ENCODE measurements at places on chromosomes 5 and 9.
A peak's percentile ranks its signal among the peaks of the same experiment; 100 is the strongest.

DNA sequence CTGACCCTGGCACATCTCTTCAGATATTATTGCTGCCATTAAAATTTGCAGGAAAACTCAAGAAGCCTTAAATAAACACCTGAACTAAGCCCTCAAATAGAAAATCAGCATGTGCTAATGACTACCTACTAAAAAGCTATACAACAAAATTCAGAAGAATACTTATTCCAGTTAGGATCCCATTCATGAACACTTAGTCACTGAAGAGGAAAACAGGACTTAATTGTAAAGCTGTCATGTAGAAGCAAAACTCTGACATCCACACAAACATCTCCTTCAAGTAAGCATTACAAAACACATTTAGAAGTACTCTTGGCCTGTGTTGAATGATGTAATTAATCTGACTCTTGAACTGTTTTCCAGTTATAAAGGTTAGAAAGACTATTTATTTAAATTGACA is 19.9 kb downstream of the ELL2 start:
- no peaks in the 10 kb centered on the region for H3K27me3 ChIP-seq
- no peak for DNase-seq
- H3K27ac ChIP-seq, result peak overlapping the region; percentile 80
- H3K36me3 ChIP-seq, result no peaks in the 10 kb centered on the region
- H3K4me1 ChIP-seq, result peaks cover 43% of the 10 kb centered on the region
- H3K4me3 ChIP-seq, result no peak overlapping the region

DNA sequence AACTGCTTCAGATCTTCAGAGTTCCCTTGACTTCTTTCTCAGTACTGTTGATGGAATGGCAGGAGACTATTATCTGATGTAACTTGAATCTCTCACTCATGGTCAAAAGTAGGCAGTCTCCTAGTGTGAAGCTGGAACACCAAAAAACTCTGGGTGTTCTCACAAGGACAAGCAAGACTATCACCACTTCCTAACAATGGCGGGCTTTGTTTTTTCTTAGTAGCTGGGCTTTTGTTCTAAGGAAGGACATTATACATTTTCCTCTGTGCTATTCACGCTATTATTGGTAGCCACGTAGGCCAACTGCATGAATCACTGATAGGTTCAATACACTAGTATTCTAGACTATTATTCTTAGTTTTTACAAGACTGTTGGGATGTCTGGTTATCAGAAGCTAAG is 67.7 kb upstream of the ATG10 start:
- H3K36me3 ChIP-seq, result peaks cover 23% of the 10 kb centered on the region
- H3K4me3 ChIP-seq, result no peak overlapping the region
- H3K27me3 ChIP-seq, result no peaks in the 10 kb centered on the region
- no peak for DNase-seq
- peaks cover 27% of the 10 kb centered on the region for H3K4me1 ChIP-seq

GRCh38 chr5:81393783-81394718 is at the start of gene ACOT12:
TSS of gene ACOT12 (minus strand) at chr5:81394134. CDS start at chr5:81394114, 20 bp downstream.
- peaks cover 41% of the 10 kb centered on the region for H3K27me3 ChIP-seq
- no peaks in the 10 kb centered on the region for H3K36me3 ChIP-seq
- H3K4me3 ChIP-seq, result peak within 1 kb of the TSS; percentile 73
- peak; percentile 59 for DNase-seq
- no peak within 1 kb of the TSS for H3K27ac ChIP-seq

DNA sequence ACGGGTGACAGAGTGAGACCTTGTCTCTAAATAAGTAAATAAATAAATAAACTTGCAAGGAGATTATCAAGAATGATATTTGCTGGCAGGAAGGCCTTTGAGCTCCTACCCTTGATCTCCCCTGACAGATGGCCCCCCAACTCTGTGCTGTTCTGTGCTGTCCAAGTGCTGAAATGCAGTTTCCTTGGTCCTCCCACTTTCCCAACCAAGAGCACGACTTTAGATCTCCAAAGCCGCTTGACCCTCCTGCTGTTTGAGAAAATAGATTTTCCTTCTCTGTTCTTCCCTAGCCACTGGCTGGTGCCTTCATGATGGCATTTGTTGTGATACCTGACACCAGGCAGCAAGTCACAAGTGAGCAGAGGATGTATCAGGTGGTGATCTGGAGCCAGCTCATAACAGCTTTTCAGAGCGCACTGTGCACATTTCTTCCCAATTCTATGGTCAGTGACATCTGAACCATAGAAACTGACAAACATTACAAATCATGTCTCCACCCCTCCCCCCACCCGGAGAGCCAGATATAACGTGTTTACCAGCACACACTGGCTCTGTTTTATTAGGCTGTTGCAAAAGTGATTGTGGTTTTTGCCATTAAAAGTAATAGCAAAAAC is 80.0 kb upstream of the PUM3 start:
- DNase-seq, result peak; percentile 16
- no peak overlapping the region for H3K4me3 ChIP-seq
- no peak overlapping the region for H3K27ac ChIP-seq
- no peaks in the 10 kb centered on the region for H3K27me3 ChIP-seq

GRCh38 chr5:123549256-123549904 is 37.4 kb downstream of the CSNK1G3 start:
- H3K36me3 ChIP-seq, result peaks cover 6% of the 10 kb centered on the region
- peaks cover 4% of the 10 kb centered on the region for H3K4me1 ChIP-seq
- DNase-seq, result no peak
- H3K27me3 ChIP-seq, result no peaks in the 10 kb centered on the region

GRCh38 chr5:158049459-158049858 is 190.5 kb upstream of the CLINT1 start:
- no peaks in the 10 kb centered on the region for H3K4me1 ChIP-seq
- H3K27ac ChIP-seq, result no peak overlapping the region
- no peaks in the 10 kb centered on the region for H3K27me3 ChIP-seq

- peaks cover 7% of the 10 kb centered on the region for H3K4me1 ChIP-seq
- no peaks in the 10 kb centered on the region for H3K27me3 ChIP-seq
- no peak overlapping the region for H3K4me3 ChIP-seq
Measured at GRCh38 chr5:111628901-111629300, 116.6 kb upstream of the STARD4 start.

DNA sequence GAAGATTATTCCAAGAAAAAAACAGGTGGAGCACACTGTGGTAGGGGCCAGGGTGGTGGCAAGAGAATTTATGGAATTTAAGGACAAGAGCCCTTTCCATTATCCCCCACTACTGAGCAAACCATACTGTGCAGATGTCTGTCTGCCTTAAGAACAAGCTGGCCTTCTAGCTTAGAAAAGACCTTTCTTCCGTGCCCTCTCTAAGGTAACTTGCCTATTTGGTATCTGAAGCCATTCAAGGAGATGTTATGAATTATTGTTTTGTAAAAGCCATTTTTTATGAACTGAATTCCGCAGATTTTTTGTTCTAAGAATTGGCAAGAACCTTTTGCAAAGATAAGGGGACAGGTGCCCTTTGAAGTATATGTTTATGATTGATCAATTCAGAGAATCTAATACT is 20.9 kb downstream of the GRAMD2B start:
- no peak overlapping the region for H3K27ac ChIP-seq
- H3K4me3 ChIP-seq, result no peak overlapping the region
- H3K36me3 ChIP-seq, result peaks cover 20% of the 10 kb centered on the region

GRCh38 chr5:33842456-33842855 is 49.3 kb downstream of the ADAMTS12 start:
- no peak for DNase-seq
- no peak overlapping the region for H3K4me3 ChIP-seq
- no peak overlapping the region for H3K27ac ChIP-seq
- H3K36me3 ChIP-seq, result peaks cover 35% of the 10 kb centered on the region
- no peaks in the 10 kb centered on the region for H3K27me3 ChIP-seq

GRCh38 chr5:77282337-77283027 is 72.0 kb downstream of the PDE8B start:
- H3K27ac ChIP-seq, result no peak overlapping the region
- no peaks in the 10 kb centered on the region for H3K27me3 ChIP-seq
- H3K4me3 ChIP-seq, result no peak overlapping the region
- H3K4me1 ChIP-seq, result peaks cover 7% of the 10 kb centered on the region

DNA sequence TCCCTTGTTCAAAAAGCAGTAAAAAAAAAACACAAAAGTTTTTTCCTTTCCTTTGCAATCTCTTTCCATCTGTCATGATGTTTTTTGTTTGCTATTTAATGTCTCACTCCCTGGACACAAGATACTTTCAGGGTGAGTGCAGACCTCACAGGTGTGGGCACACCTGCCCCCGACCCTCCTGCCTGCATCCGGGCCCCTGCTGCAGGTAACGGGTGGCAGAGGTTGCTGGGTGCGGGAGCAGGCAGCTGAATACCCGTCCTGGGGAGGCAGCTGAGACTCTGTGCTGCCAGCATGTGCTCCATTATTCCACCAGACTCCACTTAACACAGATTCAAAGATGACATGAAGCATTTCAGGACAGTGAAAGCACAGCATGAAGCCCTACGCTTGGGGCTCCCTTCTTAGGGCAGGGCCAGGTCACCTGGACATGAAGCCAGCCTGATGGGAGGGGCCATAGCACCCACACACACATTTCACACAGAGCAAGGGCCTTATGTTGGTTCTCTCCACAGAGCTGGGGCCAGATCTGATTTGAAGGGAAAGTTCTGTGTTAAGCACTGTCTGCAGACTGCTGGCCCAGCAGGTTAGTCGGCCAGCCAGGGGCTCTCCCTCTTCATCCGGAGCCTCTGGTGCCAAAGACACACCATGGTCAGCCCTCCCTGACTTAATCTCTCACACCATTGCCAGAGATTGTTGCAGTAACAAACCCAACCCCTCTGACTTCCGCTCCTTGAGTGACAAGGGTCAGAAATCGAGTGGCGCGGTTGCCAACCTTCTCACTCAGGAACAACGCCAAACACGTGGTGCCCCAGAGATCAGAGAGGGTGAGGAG is 13.0 kb downstream of the NEK6 start:
- no peaks in the 10 kb centered on the region for H3K36me3 ChIP-seq
- no peak overlapping the region for H3K4me3 ChIP-seq
- no peak for DNase-seq
- H3K27ac ChIP-seq, result 0 out of 2 replicates have a peak overlapping the region, but pooled peaks have one; percentile 74
- no peaks in the 10 kb centered on the region for H3K27me3 ChIP-seq
- H3K4me1 ChIP-seq, result peaks cover 4% of the 10 kb centered on the region

- H3K36me3 ChIP-seq, result no peaks in the 10 kb centered on the region
- no peak for DNase-seq
- H3K4me3 ChIP-seq, result no peak overlapping the region
- no peaks in the 10 kb centered on the region for H3K4me1 ChIP-seq
- no peaks in the 10 kb centered on the region for H3K27me3 ChIP-seq
Measured at GRCh38 chr5:130424341-130424740, 520.1 kb downstream of the CHSY3 start.

GRCh38 chr9:135310134-135310533 is 169.4 kb upstream of the PPP1R26 start:
- H3K27ac ChIP-seq, result no peak overlapping the region
- no peak overlapping the region for H3K4me3 ChIP-seq
- H3K4me1 ChIP-seq, result no peaks in the 10 kb centered on the region
- H3K36me3 ChIP-seq, result peaks cover 15% of the 10 kb centered on the region
- DNase-seq, result no peak

DNA sequence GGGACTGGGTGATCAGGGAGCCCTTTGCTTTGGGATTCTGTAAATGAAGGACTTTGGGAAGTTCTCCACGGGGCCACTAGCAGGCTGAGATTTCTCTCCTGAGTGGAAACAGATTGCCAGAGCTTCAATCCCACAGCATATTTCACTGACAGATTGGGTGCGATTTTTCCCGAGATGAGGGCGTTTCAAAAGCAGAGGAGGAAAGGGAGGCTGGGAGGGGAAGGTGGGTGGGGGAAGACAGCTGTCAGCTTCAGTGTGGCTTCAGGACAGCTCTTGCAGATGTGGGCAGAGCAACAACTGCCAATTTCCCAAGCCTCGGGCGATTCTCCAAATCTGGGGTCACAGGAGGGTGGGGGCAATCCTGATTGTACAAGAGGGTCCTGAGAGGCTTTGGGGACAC is 258.5 kb upstream of the ADRA1B start:
- DNase-seq, result no peak
- no peak overlapping the region for H3K27ac ChIP-seq
- H3K4me3 ChIP-seq, result no peak overlapping the region

- peaks cover 28% of the 10 kb centered on the region for H3K27me3 ChIP-seq
- H3K36me3 ChIP-seq, result peaks cover 9% of the 10 kb centered on the region
- peak overlapping the region; percentile 71 for H3K4me3 ChIP-seq
- peaks cover 63% of the 10 kb centered on the region for H3K4me1 ChIP-seq
- DNase-seq, result no peak
Measured at GRCh38 chr5:141484310-141484640, 555 bp upstream of the PCDHGC4 start.

DNA sequence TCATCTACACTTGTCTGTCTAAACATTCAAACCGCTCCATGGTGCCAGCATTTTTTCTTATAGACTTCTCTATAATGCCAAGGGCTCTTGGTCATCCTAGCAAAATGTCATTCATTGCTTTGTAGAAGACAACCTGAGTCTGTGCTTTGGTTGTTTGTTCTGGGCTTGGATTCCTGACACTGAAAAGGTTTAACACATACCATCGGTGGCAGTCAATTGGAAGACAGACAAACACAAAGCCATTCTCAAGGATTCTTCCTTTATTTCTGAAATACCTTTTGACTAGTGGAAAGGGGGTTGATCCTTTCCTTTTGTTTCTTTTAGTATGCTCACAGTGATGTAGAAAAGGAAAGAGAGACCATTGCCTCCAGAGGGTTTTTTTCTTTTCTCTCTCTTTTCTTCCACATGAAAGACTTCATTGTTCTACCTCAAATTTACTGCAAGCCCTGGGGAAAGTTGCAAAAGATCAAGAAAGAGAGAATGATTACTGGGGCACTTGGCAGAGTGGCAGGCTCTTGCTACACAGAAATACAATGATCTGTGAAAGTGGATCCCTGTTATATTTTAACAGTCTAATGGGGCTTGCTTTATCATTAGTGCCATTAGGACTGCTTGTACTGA is 66.4 kb upstream of the TMC1 start:
- H3K4me1 ChIP-seq, result peaks cover 29% of the 10 kb centered on the region
- no peaks in the 10 kb centered on the region for H3K27me3 ChIP-seq
- H3K4me3 ChIP-seq, result no peak overlapping the region

GRCh38 chr5:90483206-90483605 is 8.5 kb downstream of the POLR3G start:
- H3K27ac ChIP-seq, result peak overlapping the region; percentile 82
- H3K4me3 ChIP-seq, result no peak overlapping the region
- H3K27me3 ChIP-seq, result no peaks in the 10 kb centered on the region

GRCh38 chr9:9612755-9613154 is 1000.0 kb downstream of the PTPRD start:
- no peaks in the 10 kb centered on the region for H3K36me3 ChIP-seq
- peaks cover 6% of the 10 kb centered on the region for H3K4me1 ChIP-seq
- H3K27me3 ChIP-seq, result no peaks in the 10 kb centered on the region
- H3K27ac ChIP-seq, result no peak overlapping the region
- DNase-seq, result no peak

- H3K27me3 ChIP-seq, result no peaks in the 10 kb centered on the region
- peaks cover 12% of the 10 kb centered on the region for H3K36me3 ChIP-seq
- H3K27ac ChIP-seq, result no peak overlapping the region
- H3K4me1 ChIP-seq, result peaks cover 27% of the 10 kb centered on the region
Measured at GRCh38 chr5:131280417-131280816, 16.6 kb downstream of the CDC42SE2 start.

- peaks cover 55% of the 10 kb centered on the region for H3K27me3 ChIP-seq
- H3K4me1 ChIP-seq, result peaks cover 17% of the 10 kb centered on the region
- no peak for DNase-seq
Measured at GRCh38 chr5:140145256-140145655, 19.5 kb downstream of the IGIP start.
